ENCODE measurements at places on chromosomes 11 and 22.

DNA sequence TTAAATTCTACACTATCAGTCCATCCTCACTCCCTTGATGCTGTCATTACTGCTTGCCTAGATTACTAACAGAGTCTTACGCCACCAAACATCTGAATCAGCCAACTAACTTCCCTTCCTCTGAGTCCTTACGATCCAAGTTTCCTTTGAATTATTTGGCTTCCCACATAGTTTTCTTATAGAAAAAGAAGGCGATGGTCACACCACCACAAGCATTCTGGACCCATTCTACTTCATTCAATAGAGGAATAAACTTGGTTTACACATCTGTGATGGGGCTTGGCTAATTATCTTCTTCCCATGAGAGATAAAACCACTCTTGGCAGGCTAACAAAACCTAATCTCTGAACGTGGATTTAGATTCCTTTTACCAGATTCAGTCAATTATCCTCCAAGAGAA lies 35.0 kb downstream of the INTS4 start:
- DNase-seq: no peak

DNA sequence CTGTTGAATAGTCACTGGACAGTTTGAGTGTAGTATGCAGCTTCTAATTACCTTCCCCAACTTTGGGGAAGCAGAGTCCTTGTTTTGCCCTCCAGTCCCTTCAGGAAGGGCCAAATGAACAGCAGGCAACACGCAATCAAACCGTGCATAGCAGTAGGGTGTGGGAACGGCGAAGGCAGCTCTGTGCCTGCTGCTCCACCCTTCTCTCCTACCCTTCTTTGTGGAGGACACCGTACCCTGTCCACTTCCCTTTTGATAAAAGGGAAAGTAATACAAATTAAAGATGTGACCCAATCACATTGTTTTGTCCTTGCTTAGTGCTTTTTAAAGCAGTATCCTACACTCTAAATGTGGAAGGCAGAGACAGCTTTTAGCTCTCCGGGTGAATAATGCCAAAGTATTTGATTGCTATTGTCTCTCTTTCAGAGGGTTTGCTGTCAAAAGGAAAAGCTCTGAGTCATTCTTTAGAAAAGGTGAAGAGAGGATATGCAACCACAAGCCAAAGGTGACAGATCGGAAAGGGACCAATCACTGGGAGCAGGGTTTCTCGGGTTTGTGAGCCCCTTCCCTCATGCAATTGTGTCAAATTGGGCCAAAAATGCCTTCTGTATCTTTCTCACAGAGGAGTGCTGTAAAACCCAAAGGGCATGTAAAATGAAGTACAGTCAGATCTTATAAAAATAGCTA lies 407.3 kb upstream of the CCDC90B start:
- no peak for DNase-seq

DNA sequence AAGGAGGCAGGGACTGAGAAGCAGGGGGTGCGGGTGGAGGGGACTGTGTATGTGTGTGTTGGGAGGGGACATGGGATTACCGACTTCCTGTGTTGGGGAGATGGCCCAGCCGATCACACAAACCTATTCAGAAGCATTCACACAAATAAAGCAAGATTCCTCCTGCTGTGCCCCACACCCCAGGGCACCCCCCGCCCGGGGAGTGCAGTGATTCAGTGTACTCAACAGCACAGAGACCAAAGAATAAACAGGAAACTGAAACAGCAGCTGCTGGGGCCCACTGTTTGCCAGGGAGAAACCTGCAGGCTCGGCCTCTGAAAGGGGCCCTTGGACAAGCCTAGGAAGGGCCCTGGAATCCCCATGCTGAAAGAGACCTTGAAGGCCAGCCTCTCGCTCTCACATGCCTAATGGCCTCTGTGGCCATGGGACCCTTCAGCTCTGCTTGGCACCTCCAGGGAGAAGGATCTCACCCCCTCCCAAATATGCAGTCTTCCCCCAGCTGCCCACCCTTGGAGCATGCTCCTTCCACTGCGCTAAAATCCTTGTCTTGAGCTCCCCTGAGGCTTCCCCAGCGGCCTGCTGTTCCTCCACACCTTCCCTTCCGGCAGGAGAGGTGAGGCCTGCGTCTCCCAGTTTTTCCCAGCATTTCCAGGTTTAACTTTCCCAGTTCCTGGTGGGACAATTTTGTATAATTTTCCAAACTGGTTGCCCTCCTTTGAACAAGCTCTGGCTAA lies 72.9 kb downstream of the CSNK2A3 start:
- DNase-seq: no peak

GRCh38 chr11:66076561-66076960 lies 6.5 kb downstream of the PACS1 start:
- DNase-seq: no peak

DNA sequence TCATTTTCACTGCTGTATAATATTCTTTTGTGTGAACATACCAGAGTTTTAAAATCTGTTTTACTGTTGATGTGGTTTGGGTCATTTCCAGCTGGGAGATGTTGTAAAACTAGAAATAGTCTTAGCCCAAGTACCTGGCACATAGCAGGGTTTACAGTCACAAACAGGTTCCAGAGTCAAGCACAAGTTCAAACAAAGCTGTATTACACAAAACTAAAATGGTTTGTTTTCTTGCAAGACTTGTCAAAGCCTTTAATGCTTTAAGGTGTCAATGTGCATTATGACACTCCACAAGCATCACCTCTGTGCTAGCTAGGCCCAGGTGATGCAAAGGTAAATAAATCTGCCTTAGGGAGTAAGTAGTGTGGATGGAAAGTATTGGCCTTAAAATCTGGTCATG lies 379.1 kb downstream of the MN1 start:
- no peak for DNase-seq

DNA sequence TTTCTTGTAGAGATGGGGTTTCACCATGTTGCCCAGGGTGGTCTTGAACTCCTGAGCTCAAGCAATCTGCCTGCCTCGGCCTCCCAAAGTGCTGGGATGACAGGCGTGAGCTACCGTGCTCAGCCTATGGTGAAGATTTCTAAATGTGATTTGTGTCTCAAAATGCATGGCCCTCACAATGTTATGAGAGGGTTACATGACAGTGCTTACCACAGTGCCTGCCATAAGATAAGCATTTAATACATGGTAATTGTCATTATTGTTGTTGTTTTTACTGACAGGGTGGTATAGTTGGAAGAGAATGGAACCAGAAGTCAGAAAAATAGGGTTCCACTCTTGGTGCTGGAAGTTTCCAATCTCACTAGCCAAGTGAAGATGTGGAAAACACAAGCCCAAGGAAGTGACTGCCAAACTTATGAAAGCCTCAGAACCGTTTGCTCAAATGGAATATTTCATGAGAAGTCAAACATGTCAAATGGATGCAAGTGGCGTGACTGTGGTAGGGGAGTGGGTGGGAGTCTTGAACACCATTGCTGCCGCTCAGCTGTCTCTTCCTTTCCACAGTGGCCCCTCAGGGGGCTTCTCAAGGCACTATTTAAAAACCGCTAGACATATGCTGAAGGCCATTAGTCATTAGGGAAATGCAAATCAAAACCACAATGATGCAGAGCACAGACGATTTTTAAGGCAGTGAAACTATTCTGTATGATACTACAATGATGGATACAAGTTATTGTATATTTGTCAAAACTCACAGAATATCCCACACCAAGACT lies 29.1 kb upstream of the LMO2 start:
- DNase-seq: no peak

- no peak for DNase-seq
Observed at GRCh38 chr22:37153901-37154300, 4.2 kb upstream of the IL2RB start.

GRCh38 chr11:19924311-19924710 lies 211.7 kb downstream of the NAV2 start:
- DNase-seq: no peak

DNA sequence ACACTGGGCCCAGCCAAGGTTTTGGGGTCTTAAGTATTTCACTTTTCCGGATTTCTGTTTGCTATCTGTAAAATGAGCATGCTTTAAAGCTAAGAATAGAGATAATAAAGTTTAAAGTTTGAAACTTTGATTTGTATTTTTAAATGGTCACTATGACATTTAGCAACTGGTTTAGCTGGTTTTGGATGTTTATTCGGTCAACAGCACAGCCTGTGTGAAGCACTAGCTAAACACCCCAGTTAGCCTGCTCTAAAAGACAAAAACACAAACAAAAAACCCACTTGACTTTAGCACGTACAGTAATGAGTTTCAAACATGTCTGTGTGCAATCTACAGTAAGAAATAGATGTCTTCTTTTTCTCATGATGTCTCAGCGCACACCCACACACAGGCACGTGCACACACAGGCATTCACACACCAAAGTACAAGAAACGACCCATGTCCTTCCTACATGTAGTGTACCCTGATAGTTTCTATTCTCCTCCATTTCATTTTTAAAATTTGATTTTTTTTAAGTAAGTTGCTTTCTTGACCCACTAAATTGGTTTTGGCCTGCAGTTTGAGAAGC lies 29.4 kb downstream of the SLC1A2 start:
- no peak for DNase-seq
